ENCODE measurements at places on chromosomes 3 and 15.

- no peak for DNase-seq
Measured at GRCh38 chr3:69936266-69936665, 63.3 kb upstream of the SAMMSON start.

DNA sequence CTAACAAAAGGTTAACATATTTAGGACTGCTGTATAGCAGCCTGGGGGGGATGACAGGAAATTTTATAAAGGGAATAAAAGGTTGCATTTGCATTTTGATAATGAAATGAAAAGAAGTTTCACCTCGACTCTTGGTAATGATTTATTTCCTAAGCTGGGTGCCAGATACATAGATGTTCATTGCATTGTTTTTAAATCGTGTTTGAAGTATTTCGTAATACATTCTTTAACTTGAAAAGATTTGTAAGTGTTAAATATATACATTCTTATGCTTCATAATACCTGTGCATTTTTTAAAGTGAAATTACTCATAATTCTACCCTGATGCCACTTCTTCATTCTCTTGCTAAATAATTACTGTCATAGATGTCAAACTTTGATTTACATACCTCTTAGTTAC is 22.8 kb downstream of the LDHAL6B start:
- no peak for DNase-seq

DNA sequence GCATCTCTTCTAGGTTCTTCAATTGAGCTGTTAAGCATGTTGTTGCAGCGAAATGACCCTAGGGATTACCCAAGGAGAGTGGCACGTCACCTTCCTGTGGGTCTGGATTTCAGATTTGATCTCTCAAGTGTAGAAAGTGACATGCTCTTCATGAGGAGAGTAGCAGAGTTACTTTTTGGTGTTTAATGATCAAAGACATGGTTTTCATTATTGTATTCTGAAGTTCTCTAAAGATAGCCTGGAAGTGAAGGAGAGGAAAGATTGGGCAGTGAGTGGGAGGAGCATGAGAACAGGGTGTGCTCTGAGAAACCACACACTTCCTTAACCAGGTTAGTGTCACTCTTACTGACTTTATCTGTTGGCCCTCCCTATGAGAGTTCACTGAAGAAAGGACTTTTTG is 153.6 kb downstream of the AKAP13 start:
- peak; percentile 36 for DNase-seq

GRCh38 chr15:22884344-22884743 is 45.9 kb downstream of the NIPA2 start:
- peak; percentile 9 for DNase-seq

DNA sequence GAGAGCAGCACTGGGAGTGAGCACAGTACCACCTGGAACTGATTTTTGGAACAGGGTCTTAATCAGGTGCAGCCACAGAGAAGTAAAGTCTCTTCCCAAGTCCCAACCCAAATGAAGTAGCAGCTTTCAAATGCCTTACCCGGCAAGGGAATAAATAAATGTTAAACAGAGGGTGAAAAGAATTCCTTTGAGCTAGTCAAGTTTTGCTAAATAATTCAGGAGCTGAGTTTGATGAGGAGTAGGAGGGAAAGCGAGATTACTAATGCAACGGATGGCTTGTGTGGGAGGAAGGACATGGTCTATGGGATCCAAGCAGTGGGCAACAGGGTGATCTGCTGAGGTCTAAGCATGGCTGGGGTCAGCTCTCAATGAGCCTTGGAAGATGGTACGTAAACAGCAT is 204.5 kb upstream of the ST8SIA2 start:
- no peak for DNase-seq

DNA sequence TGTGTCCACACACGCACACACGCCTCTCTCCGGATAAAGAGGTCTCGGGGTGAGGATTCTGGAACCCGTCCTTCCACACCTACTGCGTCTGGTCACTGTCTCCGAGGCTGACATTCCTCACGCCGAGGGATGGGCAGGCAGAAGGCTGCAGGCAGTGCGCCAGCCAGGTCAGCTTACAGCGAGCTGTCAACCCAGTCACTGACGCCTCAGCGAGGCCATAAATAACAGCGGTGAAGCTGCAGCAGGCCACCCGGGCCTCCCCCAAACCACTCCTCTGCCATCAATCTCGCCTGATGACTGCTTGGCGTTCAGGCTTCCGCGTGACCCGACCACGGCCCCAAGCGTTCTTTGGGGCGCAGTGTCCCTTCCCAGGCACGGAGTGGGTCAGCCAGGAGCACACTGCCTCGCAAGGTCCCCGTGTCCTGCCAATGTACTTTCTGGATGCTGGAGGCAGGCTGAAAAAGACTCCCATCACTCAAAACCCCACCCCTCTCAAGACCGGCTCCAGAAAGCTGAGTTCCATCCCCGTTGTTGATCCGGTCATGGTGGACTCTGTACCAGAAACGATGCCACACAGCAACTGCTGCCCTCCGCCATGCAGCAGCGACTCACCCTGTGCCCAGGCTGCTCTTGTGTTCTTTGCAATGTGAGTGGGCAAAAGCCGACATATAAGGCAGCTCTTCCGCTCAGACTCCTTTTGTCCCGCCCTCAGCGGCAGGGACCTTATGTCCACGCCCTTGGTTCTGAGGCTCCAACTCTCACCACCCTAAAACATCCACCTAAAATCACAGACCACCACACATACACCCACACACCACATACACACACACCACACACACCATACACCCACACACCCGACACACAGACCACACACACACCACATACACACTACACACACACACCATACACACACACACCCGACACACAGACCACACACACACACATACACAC is 27.1 kb downstream of the CPN2 start:
- DNase-seq = peak; percentile 46

DNA sequence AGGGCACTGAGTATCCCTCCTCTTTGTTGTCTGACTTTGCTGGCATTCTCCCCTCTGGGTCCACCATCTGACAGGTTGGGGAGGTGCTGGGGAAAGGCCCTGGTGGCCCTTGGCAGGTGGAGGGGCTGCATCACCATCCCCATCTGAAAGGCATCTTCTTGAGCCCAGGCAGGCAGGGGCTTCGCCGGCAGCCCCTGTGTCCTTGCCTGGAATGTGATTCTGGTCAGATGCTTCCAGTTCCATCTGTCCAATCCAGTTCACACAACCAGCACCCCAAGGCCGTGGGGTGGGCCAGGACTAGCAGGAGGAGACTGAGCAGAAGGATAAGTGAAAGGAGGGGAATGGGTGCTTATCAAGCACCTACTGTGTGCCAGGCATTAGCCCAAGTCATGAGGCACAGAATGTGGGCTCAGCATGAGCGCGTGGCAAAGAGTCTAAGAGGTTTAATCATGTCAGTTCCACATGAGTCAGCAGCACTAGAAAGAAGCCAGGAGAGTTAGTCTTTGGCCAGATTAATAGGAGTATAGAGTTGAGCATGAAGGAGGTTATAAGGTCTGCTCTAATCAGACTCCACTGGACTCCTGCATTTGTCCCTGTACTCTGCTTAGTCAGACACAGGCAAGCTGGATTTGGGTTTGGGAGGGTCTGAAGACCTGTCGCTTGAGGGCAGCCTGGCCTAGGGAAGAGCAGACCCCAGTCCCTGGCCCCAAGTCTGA is 10.5 kb upstream of the TXNRD3 start:
- DNase-seq = no peak

DNA sequence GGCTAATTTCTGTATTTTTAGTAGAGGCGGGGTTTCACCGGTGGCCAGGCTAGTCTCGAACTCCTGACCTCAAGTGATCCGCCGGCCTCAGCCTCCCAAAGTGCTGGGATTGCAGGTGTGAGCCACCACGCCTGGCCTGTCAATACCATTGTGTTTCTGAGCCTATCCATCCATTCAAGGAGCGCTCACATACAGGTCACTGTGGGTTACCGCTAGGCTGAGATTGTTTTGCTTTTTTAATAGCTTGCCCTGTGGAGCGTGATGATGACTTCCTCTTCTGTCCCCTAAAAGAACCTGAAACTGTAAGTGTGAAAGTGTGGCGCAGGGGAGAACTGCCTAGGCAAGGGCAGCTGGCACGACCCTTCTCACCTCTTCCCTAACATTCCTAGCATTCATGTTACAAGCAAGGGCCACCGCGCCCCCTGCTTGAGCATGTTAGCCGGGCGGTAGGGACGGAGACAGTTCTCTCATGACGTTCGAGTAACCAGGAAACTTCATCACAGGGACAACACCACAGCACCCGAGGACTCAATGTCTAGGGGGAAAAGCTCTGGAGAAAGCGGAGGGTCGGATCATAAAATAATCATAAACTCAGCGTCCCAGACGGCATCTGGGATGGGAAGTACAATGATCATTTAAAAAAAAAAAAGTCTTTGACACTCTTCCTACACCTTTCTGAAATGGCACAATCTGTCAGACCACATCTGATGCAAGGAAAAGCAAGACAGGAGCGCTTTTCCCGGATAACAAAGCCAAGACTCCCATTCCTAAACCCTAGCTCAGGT is 790 bp downstream of the LAMP3 start:
- DNase-seq = peak; percentile 23

- DNase-seq = no peak
Measured at GRCh38 chr3:30623351-30623750, 16.9 kb downstream of the TGFBR2 start.

- peak; percentile 48 for DNase-seq
Measured at GRCh38 chr3:61381745-61382392, 130.6 kb upstream of the FHIT start.

DNA sequence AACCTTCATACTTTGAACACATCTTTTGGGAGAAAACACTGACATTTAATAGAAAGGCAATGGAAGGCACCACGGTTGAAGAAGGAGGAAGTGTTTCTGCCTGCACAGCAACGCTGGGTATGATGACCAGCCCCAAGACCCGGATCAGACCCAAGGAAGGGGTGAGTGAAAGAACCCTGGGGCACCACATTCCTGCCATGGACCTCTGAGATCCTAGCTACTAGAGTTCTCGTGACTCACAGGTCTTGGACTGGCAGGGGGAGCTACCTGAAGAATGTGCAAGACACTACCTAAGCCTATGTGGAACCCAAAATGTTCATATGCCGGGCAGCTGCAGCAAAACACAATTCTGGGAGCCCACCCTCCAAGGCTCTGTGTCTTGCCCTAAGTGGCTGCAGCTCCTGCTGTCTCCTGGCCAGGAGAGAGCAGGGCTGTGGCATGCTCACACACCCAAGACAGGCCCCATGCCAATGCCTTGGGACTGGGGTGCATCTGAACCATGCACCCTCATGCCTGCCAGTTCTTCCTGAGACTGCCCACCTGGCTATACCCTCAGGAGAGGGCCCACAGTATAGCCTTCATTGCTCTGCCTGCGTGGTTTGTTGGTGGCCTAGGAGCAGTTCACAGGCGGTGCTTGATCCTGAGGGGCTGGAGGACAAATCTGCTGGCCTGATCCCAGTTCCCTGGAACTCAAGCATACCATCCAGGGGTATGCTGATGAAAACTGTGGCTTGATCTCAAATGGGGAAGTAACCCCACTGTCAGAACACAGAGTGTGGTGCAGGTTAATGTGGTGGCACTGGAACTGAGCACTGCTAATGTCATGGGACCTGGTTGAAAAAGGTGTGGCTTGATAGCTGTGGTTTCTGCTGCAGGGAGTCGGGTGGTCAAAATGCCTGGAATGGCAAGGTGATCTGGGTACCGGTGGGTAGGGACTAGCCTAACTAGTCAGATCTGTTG is 353.3 kb upstream of the ARHGEF26 start:
- DNase-seq = no peak

DNA sequence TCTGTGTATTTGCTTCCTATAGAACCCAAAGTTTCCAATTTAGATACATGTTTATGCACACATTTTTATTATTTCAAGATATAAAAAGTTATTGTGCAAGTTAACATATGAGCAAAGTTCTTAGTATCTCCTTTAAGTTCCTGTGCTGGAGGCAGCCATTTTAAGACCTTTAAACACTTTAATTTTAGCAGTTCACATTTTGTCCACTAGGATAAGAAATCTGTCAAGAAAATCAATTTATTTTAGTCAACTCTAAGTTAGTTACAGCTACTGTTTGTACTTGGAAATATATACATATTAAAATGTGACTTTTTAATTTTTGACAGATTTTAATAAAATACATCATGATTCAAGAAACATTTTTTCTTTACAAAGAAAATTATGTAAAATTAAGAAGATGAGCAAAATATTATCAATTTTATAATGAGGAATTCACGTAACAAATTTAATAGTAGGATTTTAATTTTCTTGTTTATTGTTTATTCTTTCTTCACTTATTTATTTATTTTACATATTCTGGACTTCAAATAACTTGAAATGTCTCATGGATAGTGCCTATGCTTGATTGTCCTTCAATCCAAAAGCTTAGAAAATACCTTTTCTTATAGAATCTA is 402.6 kb upstream of the GBE1 start:
- DNase-seq = no peak

DNA sequence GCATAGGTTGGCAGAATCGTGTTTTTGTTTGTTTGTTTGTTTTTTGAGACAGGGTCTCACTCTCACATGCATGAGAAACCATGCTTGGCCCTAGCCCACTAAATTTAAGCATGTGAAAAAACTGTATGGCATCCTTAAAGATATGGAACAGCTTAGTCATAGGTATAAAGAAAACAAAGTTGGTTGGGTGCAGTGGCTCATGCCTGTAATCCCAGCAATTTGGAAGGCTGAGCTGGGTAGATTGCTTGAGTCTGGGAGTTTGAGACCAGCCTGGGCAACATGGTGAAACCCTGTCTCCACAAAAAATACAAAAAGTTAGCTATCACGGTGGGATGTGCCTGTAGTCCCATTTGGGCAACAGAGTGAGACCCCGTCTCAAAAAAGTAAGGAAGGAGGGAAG is 25.2 kb downstream of the EXD1 start:
- DNase-seq = no peak

GRCh38 chr3:57961828-57962447 is 46.3 kb upstream of the FLNB start:
- no peak for DNase-seq

- no peak for DNase-seq
Measured at GRCh38 chr3:16174389-16174788, at the start of gene GALNT15. Gene GALNT15, plus strand, starts transcription at chr3:16174680. Its CDS starts 472 bp downstream, at chr3:16175152.

DNA sequence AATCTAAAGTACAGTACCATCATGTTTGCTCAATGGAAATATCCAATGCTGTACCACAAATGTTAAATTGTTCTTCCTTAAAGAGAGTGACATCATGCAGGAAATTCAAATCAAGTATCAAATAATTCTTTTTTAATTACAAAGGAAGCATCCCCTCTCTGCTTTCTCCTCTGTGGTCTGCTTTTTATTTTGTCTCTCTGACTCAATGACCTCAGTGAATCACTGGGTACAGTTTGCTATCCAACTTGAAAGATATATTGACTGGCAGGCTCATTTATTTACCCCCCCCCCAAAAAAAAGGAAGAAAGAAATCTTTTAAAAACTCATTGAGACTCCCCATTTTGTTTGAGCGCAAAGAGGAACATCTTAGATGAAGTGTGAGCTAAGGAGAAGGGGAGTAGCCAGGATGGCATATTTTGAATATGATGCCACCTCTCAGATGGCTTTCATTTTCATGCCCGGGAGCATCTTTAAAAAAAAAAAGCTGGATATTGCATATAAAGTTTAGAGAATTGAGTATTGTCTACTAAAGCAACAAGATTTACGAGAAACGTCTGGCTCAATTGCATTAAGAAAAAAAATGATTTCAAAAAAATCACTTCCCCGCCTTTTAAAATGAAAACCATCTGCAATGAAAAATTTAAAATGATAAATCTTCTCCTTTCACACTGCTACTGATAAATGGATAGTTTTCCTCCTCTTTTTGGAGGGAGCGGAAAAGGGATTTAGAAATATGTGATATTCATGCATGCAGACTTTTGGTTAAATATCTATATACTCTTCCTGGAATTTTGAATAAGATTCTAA is 307.1 kb upstream of the DPH6 start:
- DNase-seq = no peak
